Kidney (tissue), 22 donors: ENCODE measurements at places on chromosomes 1 and 21. TPM values are rescaled to one million over a fixed set of nuclear protein-coding genes. Genes with fewer than 3 reads are reported as not detected.

DNA sequence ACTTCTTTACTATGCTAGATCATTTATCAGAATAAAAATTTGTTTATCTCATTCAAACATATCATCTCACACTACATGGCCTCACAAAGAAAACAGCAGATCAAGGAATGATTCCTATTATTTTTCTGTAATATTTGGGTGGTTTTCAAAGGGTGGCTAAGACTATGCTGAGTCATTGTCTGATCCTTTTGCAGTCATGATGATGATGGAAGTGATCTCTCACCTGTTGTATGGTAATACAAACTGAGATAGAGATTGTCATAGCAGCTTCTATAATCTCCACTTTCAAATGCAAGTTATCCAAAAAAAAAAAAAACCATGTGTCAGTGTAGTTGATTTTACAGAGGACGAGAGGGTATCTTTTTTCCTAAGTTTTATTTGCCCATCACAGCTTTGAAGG, 37.2 kb upstream of the GBP5 start:
- DNase-seq: no peak

DNA sequence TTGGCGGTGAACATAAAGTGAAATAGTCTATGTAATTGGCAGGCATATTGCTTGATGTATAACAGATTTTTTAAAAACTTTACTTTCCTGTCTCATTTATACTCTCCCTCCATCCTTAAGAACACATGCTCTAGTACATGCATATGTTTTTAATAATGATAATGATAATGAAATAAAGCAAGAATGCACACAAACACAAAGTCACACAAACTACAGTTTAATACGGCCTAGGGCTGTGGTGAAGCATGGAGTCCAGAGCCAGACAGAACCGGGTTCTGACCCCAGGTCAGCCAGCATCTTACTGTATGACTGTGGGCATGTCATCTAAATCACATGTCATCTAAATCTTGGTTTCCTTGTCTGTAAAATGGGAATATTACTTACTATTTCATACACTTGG, 324.9 kb upstream of the NFIA start:
- no peak for DNase-seq

- DNase-seq: no peak
Observed at GRCh38 chr1:173960625-173961024, 43.5 kb upstream of the SERPINC1 start.

- no peak for DNase-seq
Observed at GRCh38 chr21:28654406-28654805, 338.3 kb downstream of the LTN1 start.

GRCh38 chr1:158681606-158682005, 4.9 kb downstream of the SPTA1 start:
- no peak for DNase-seq

DNA sequence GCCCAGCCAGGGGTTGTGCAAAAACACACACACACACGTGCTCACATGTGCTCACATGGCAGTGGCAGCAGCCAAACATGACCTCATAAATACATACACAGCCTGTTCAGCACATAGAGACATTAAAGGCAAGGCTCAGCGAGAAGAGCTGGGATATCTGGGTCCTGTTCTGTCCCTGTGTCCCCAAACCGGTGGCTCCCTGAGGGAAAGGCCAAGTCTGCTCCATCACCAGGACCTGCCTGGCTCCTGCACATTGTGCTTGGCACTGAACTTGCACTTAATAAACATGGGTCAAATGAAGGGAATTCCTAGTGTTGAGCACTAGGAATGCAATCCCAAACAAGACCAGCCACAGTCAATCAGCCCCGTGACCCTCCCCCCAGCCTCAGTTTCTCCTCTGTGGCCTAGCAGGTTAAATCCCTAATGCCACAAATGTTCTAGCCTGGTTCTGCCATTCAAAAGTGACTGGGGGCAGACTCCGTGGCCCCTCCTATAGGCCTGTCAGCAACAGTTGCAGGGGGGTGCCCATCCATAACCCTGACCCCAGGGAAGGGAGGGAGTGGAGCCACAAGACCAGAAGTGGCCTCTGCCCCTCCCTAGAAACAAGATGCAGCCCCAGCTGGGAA, 160.9 kb upstream of the VAMP3 start:
- no peak for DNase-seq

DNA sequence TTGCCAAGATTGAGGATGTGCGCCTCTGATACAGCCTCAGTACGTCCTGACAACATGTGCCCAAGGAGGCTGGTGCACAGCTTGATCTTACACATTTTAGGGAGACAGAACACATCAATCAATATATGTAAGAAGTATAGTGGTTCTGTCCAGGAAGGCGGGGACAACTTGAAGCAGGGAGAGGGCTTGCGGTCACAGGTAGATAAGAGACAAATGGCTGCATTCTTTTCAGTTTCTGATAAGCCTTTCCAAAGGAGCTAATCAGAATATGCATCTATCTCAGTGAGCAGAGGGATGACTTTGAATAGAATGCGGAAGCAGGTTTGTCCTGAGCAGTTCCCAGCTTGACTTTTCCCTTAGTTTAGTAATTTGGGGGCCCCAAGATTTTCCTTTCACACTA, 10.2 kb downstream of the DHCR24 start:
- DNase-seq: no peak

DNA sequence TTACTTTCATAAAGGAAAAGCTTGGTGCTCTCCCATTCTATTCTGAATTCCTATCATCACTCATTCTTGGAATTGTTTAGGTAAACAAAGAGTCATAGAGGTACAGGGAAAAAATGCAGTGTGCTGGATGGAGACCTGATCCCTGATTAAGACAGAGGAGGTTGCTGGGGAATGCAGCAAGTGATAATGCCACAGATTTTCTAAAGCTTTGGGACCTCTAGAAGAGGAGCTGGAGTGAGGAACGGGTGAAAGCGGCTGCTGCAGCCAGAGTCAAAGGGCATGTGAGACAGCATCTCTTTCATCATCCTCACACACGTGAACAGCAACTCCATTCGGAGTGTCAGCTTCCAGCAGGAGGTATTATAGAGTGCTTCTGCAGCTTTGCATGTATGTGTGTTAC, 54.9 kb upstream of the DIPK1A start:
- no peak for DNase-seq

GRCh38 chr1:39625462-39626273, 13.8 kb downstream of the HEYL start:
- peak; percentile 67 for DNase-seq

- peak; percentile 13 for DNase-seq
Observed at GRCh38 chr1:88608139-88608943, 75.7 kb upstream of the PKN2 start.

- no peak for DNase-seq
Observed at GRCh38 chr1:31467005-31467674, 54.1 kb downstream of the SERINC2 start.

DNA sequence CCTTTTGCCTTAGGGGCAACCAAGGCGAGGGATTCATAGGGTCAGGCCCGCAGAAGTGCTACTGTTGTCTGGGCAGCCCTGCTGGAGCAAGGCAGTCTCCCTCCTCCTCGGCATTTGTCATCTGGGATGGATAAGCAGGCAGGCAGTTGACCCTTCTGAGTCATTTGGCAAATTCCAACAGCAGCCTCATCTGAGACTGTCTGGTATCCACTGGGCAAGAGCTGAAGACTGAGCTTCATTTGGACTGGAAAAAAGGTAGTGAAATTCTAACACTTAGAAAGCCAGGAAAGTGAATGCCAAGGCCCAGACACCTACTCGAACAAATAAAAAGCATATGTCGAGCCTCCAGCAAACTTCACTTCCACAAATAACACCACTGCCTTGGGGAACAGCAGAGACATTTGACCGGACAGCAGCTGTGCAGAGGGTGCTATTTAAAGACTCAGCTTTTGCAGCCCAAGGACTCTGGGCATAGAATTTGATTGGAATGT, 4.0 kb upstream of the ZBTB40 start:
- no peak for DNase-seq

DNA sequence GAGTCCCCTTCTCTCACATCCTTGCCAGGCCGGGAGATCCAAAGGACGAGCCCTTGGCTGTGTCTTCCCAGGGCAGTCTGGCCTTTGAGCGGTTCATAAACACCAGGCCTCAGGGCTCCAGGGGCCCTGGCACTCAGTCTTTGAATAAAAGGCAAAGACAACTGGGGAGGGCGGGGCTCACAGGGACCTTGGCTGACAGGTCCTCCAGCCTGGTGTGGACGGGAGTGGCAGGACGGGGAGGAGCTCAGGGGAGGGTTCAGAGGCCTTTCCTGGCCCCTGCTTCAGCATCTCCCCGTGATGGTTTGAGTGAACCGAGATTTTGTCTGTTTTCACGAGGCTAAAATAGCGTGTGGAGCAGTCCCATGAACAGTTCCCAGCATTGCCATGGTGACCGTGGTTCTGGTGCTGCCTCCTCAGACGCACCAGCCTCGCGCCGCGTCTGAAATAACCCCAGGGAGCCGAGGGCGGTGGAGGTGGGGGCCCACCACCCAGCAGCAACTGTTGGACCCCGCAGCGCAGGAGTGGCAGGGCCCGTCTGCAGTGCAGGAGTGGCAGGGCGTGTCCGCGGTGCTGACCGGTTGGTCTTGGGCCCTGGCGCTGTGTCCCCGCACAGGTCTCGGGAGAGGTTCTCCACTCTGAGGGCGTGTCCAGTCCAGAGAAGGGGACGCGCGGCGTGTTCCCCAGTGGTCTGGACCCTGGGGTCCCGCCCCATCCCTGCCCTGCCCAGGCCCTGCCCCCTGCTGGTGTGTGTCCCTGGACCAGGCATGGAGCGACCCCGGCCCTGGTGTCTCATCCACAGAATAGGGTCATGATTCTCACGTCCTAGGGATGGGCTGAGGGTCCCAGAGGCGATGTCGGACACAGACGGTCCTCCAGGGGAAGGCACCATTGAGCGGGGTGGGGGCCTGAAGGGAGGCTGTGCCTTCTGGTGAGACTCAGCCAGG, 7.1 kb upstream of the PRKCZ start:
- no peak for DNase-seq

DNA sequence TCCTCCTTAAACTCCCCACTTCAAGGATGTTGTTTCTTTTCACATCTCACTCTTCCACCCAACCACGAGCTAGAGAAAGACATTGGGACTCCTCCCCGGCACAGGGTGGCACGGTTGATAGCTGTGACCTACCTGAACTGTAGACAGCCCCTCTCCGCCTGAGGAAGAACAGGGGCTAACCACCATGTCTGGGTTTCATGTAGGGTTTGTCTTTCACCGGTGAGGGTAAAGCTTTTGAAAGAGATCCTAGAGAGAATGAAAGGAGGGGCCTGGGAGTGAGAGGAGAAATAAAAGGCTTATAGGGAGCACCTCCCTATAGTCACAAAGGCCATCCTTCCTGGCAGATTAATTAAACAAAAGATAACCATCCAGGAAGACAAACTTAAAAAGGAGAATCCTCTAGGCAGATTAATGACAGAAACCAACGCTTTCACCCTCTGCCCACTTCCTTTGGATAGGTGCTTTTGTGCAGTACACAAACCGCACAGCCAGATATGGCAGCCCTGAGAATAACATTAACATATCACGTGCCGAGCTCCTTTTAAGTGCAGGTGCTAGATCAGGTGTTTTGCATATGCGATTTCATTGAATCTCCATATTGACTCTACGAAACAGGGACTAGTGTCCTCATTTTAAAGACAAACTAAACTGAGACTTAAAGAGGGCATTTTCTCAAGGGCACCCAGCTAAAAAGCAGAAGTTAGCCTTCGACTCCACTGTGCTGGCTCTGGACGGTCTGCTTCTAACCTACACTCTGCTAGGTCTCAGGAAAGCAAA, 178.1 kb upstream of the RUNX1 start:
- no peak for DNase-seq

DNA sequence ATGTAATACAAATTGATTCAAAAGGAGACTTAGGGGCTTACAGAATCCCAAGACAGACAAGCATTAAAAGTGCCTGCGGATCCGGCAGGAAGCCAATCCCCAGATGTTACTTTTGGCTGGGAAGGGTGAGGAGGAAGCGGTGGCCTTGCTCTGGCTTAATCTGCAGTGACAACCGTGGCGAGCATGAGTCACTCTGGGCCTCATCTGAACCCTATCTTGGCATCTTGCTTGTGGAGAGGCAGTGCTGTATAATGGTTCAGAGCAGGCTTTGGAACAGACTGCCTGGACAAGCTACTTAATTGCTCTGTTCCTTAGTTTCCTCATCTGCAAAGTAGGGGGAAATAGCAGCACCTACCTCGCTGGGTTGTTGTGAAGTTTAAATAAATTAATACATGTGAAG, 74.1 kb downstream of the XCL2 start:
- no peak for DNase-seq

- DNase-seq: peak; percentile 64
Observed at GRCh38 chr1:201904579-201904978, 15.9 kb downstream of the SHISA4 start.

- no peak for DNase-seq
Observed at GRCh38 chr1:208799186-208799585, 555.0 kb upstream of the PLXNA2 start.

- no peak for DNase-seq
Observed at GRCh38 chr1:96996001-96996400, 274.4 kb downstream of the PTBP2 start.

GRCh38 chr1:26338670-26339069, 15.3 kb downstream of the CRYBG2 start:
- no peak for DNase-seq

DNA sequence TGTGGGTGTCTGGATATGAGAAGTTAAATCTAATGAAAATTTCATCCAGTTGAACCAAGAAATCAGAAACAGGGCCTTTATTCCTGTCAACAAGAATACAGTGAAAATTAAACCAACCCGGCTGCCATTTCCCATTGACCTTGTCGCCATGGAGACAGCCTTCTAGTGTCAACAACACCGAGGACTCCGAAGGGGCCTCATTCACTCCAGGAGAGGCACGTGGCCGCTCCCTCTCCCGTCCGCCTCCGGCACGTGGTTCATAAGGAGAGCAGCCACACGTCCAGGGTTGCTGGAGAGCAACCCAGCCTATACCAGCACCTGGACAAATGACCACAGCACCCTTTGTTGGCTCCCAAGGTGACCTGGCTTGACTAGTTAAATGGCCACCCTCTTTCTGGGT, 120.3 kb upstream of the VAMP3 start:
- no peak for DNase-seq

DNA sequence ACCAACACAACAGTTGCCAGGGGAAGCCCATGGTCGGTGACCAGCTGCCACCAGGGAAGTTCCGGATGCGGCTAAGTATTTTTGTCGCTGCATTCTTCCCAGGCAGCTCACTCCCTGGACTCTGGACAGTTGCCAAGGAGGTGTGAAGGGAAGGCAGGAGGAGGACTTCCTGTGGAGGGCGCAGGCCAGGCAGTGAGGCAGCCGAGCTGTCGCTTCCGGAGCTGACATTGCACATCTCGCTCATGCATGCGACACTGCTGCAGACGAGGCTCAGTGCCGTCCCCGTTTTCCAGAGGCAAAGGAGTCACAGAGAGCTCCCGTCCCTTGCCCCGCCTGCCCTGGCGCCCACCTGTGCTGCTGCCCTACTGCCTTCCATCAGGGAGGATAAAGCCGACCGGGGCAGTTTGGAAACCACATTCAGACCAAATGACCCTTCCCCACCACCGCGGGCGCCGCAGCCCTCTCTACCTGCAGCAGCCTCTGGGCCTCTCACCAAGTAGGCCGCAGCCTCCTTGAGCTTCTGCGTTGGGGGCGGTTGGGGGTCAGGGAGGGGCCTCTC, 81.4 kb downstream of the NENF start:
- peak; percentile 92 for DNase-seq

The CTSS gene
- total RNA-seq: 109 TPM
